H7 (cell line): ENCODE measurements at places on chromosomes 7 and 10. TPM values are rescaled to one million over a fixed set of nuclear protein-coding genes. Genes with fewer than 3 reads are reported as not detected.

- no peak for DNase-seq
Observed at GRCh38 chr10:115063701-115064658, 29.2 kb upstream of the ATRNL1 start.

DNA sequence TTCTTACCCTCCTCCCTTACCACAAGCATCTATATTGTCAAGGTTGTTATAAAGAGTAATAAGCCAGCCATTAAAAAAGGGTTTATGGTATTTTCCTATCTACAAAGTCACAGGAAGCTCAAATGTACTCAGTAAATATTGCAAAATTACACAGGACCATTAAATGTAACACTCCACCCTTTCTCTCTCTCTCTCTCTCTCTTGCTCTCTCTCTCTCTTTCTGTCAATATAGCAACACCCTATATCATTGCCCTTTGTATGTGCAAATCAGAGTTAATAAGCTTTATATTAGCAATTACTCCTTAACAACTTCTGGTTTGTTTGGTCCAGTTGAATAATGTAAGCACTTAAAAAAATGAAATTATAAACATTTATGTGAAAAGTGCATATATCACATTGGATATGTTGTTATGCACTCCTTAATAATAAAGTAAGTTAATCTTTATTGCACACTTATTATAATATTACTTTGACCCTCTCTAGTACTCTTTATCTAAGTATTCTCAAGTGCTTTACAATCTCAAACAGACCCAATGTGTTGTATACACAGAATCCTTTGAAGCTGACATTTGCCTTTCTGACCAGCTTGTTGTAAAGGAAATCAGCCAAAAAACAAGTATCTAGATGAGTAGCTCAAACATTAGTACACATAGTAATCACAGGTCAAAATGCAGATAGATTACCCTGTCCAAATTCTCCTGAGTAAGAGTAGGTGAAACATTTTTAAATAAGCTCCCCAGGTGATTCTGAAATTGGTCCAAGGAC lies 93.2 kb downstream of the CFTR start:
- DNase-seq, result no peak

DNA sequence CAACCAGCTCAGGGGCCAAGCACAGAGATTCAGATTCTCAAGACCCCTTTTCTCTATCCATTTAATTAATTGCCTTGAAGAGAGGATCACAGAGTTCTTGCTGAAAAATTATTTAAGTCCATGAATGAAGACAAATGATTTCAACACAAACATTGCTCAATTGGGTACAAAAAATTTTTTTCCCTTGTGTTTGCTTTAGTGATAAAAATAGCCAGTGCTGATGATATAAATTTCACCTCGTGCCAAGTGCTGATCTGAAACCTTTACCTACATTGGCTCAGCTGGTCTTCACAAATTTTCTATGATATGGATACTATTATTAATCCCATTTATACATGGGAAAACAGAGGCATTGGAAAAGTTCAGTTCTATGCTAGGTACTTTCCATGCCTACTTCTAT lies 377.1 kb downstream of the NRG3 start:
- no peak for DNase-seq

GRCh38 chr7:34015651-34016050 lies 110.3 kb downstream of the BMPER start:
- no peak for DNase-seq

DNA sequence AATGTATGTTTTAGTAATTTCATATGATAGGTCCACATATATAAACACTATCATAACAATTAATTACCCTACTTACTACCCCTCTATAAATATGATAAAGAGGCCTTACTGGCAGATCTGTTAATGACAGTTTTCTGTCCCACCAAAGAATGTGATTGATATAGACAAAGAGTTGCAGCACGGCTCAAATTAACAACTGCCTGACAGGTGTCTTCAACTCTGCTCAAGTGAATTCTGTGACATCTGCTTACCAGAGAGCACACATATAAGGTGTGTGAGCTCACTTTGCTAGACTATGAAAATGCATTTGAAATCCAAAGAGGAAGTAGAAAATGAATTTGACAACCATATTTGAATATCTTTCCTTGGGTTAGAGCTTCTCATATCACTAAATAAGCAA lies 36.6 kb downstream of the CACNA2D1 start:
- no peak for DNase-seq

The RELN gene
- total RNA-seq, result 0.24 TPM in 1 of 2 replicates, not detected in the other

The GPR26 gene
- 0.03 and 0.07 TPM in 2 replicates for total RNA-seq
